Cortex of kidney (tissue), 1 donor: ENCODE measurements at places on chromosomes 1 and 21.

GRCh38 chr1:234618737-234619049 is 8.7 kb upstream of the IRF2BP2 start:
- DNase-seq, result no peak

- no peak for DNase-seq
Measured at GRCh38 chr21:36769051-36769839, 70.3 kb downstream of the SIM2 start.

DNA sequence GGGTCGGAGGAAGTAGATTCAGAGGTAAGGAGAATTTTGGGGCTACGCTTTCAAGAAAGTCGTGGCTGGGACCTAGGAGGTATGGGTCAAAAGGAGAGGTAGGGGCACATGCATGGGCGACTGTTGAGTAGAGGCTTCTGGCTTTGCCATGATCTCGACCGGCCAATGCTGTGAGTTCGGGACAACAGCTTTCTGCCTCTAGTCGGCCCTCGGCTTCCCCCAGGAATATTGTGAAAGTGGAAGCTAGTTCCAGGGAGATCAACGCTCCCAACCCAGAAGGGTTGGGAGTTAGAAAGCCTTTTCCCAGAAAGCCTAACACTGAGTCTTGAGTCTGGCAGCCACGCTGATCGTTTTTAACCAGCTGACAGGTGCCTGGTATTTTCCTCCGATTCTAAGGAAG is 69.0 kb downstream of the ZNF678 start:
- DNase-seq, result no peak

DNA sequence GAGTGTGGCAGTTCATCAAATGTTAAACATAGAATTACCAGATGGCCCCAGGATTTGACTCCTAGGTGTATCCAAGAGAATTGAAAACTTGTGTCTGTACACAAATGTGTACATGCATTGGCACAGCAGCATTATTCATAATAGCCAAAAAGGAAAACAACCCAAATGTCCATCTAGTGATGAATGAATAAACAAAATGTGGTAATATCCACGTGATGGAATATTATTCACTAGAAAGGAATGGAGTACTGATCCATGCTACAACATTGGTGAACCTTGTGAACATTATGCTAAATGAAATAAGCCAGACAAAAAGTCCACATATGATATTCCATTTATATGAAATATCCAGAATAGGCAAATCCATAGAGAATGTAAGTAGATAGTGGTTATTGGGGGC is 77.7 kb downstream of the RAVER2 start:
- no peak for DNase-seq

- no peak for DNase-seq
Measured at GRCh38 chr1:60066001-60066400, 7.6 kb downstream of the C1orf87 start.
